Hindlimb muscle (tissue), 1 donor: ENCODE measurements at places on chromosomes 11 and 22.

DNA sequence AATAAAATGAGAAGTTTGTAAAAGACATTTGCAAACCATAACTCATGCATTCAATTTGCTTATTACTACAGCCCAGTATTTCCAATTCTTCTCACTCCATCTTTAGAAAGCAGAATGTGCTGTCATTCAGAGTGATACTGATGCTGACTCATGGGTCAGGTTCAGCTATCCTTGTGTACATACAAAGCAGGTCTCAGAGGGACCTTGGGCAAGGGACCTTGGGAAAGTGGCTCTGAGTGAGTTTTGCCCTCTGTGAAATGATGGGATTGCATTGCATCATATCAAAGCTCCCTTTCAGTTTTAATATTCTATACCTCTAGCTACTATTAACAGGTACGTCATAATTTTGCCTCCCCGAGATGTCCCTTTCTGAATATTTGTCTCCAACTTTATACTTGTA is 848.7 kb downstream of the OPCML start:
- no peak for DNase-seq

DNA sequence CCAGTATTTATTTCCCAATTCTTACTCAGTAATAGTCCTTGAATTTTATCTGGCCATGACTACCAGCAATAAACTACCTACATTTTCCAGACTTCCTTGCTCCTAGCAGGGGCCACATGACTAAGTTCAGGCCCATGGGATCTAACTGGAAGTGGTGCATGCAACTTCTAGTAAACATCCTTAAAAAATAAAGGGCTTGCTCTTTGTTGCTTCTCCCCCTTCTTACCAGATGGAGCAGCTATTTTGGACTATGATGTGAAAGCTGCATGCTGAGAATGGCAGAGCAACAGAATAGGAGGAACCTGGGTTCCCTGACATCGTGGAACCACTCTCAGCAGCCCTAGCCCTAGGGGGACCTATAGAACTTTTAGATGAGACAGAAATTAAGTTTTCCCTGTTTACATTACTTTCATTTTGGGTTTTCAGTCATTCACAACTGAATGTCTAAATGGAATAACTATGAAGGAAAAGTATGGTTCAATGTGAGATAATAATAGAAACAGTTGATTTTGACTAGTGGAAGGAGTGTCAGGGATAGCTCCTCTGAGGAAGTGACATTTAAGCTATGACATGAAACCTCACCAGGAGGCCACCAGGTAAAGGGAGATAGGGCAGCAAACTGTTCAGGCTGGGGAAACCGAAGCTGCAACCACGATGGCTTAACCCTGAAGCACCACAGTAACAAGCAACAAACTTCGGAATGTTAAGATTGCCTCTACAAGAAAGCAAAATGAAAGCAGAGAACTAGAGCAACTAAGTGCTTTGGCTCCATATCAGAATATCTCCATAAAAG is 48.9 kb downstream of the PHF21A start:
- no peak for DNase-seq

DNA sequence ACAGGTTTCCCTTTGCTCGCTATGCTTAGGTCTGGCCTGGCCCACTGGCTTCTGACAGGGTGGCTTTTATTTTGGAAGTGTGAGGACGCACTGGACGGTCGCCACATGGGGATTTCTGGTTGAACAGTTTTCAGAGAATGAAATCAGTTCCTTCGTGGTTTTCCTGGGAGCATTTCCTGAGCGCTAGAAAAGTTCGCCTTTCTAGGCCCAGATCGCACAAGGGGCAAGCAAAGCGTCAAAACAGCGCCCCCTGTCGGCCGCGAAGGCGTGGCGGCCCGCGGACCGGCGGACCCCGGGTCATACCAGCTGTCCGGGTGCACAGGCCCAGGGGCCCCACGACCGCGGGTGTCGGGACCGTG is 12.7 kb upstream of the CYP2R1 start:
- peak; percentile 82 for DNase-seq

DNA sequence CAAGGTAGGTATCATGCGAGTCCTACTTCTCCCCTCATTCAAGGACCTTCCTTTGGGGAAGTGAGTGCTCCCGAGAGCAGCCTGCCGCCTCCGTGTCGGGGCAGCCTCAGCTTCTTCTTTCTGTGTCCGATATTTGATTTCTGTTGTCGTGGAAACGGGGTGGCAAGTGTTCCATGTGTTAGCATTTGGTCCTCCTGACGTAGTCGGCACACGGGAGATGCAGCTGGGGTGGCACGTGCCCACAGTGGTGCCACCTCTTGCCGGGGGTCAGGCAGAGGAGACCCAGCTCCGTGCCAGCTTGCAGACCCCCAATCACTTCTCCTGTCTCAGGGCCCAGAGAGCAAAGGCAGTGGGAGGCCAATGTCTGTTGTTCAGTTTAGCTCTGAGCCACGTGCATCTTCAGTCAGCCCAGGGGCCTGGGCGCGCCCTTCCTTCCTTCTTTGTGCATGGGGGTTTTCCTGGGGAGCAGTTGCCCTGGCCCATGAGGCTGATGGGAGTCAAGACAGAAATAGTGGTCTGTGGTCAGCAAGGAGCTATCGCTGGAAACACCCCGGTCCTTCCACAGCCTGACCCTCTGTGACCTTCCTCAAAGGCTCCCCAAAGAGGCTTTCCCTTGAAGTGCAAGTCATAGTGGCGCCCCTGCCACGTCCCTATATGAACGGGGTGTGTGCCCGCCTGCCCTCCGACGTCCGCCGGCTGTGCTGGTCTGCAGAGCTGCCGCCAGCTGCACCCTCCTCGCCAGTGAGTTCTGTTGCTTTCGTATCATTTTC is 44.5 kb downstream of the PARVB start:
- DNase-seq = no peak

- no peak for DNase-seq
These were observed 1.6 kb downstream of the ARAP1 start for GRCh38 chr11:72750556-72751115.

GRCh38 chr11:76623171-76623883 is 47.2 kb downstream of the LRRC32 start:
- DNase-seq = no peak
